ENCODE measurements at places on chromosomes 5 and 9. TPM values are rescaled to one million over a fixed set of nuclear protein-coding genes. Genes with fewer than 3 reads are reported as not detected.

WDR38 gene
- not detected for total RNA-seq

DEPDC1B gene
- 14.6 TPM for total RNA-seq

IL3 gene
- not detected for total RNA-seq

FOXD4 gene
- 0.44 TPM for total RNA-seq

FBLL1 gene
- total RNA-seq = 0.19 TPM
